ENCODE measurements at places on chromosomes 6 and 20.

GRCh38 chr6:141208101-141208500 lies 924.6 kb upstream of the GJE1 start:
- DNase-seq, result no peak

GRCh38 chr20:2402271-2402980 lies 21.7 kb downstream of the TGM6 start:
- DNase-seq, result peak; percentile 34

- no peak for DNase-seq
These were observed 300.1 kb downstream of the CDH26 start for GRCh38 chr20:60258255-60258863.

- peak; percentile 19 for DNase-seq
These were observed 238.9 kb downstream of the ERMARD start for GRCh38 chr6:169990095-169991030.

DNA sequence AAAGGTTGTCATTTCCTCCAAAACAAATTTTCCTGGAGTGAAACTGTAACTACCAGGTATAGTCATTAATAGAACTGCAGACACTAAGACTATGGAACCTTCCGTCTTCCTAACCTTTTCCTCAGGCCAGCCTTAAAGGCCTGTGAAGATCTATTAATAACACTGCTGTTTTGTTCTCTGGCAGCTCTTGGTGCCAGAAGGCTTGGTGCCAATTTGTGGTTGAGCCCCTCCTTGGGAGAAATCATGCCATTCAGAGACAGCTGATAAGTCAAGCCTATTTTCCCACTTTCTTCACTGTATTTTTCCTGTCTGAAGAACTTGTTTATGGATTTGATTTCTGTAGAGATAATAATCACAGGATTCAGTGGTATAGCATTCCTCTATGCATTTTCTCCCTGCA lies 64.8 kb downstream of the HCRTR2 start:
- no peak for DNase-seq

GRCh38 chr20:33883164-33883563 lies 72.0 kb downstream of the CHMP4B start:
- DNase-seq, result no peak

- no peak for DNase-seq
These were observed 17.4 kb upstream of the BMP7 start for GRCh38 chr20:57283860-57284259.

Data from NCI-H82 (cell line).